ENCODE measurements at places on chromosomes 12 and 14.

- no peak for DNase-seq
Measured at GRCh38 chr12:42648061-42648460, 58.5 kb upstream of the PRICKLE1 start.

- DNase-seq: no peak
Measured at GRCh38 chr14:57058319-57058718, 210.4 kb downstream of the EXOC5 start.

DNA sequence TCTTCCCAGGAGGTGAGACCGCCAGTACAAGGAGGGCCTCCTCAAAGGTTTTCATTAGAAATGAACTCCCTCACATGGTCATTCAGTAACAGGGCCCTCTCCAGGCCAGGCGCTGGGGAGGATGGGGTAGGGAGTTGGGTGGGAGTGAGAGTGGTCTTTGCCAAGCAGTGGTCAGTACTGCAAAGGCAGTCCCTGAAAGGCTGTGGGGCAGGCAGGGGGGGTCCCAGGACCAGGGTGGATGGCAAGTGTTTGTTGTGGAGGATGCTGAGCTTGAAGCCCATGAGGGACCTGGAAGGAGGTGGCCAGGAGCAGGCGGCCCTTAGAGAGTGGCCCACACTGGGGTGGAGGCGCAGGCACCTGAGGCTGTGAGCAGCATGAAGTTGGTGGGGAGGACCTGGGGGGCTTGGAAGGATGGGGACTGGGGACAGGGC, 26.1 kb downstream of the CEP170B start:
- DNase-seq: no peak

DNA sequence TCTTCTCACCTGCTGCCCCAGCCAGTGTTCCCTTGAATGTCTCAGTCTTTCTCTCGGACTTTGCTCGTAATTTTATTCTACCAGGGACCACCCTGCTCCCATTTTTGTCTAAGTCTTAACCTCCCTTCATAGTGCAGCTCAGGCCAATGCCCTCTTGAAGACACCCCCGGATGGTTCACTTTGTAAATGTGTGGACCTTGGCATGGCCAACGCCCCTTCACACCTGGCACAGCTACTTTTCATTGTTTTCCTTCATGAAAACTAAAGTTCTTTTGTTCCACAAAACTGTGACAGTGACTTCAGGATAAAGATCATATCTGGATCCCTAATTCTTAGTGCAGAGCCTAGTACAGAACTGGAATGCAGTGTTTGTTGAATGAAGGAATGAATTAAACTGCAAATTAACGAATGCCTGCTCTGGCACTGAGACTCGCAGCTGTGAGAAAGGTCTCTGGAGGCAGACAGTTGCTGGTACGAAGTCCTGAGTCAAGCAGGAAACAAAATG, 3.5 kb upstream of the RNASE4 start:
- DNase-seq: no peak

DNA sequence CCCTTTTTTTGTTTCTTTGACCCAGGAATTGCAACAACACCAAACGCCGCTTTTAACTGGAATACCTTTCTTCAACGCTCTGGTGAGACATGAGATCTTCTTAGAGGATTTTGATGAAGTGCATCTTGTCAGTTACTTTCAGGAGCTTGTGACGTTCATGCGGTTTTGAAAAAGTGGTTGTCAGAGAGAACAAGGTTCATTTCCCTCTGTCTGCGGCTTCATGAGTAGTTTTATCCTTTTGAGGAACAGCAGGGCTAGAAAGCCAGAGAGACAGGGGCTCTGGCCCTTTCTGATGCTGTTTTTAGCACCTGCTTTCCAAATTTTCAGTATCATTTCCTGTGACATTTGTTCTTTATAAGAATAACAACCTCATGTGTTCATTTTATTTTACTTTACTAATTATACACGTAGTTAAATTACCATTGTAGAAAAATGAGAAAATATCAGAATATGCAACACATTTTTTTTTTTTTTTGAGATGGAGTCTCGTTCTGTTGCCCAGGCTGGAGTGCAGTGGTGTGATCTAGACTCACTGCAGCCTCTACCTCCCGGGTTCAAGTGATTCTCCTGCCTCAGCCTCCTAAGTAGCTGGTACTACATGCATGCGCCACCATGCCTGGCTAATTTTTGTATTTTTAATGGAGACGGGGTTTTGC, 61.8 kb downstream of the GLT1D1 start:
- no peak for DNase-seq

GRCh38 chr12:109308534-109309380, at the start of gene FOXN4:
FOXN4 (minus strand) TSS chr12:109309284; CDS start chr12:109308321, 963 bp downstream.
- DNase-seq: no peak

DNA sequence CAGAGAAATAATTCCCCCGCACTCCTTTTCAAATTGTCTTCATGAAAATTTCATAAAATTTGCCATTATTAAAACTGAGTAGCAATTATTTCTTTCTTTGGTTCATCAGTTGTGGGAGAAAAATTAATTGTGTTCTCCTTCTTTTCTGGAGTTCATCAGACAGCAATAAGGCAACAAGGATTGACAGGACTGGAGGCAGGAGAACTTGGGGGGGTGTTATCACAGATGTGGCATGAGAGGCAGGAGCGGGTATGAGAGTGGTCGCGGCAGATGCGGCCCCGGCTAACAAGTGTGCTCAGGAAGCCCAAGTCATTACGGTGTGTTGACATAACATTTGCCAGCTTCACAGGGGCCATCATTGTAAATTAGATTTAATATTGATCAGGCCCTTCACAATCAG, 306.6 kb upstream of the TMPO start:
- no peak for DNase-seq

DNA sequence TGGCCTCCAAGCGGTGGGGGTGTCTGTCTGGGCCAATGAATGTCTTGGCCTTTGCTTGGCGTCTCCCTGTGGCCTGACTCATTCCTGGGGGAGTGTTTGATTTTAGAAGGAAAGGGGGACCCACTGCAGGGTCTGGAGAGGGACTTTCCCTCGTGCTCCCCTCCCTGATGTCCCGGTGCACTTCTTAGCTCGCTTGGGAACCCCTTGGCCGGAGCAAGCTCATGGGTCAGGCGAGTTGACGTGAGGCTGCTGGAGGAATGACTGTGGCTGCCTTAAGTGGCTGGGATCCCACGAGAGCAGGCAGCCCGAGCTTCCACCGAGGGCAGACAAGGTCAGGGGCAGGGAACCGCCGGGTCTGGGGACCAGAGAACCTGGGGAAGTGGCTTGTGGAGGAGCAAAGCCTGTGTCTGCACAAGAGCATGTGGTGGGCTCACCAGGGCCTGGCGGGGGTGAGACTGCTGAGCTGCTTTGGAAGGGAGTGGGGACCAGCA, 218.4 kb upstream of the C14orf180 start:
- no peak for DNase-seq

- no peak for DNase-seq
Measured at GRCh38 chr12:30678221-30678620, 17.4 kb downstream of the IPO8 start.

- DNase-seq: peak; percentile 47
Measured at GRCh38 chr14:92785667-92786426, 8.3 kb upstream of the GOLGA5 start.

DNA sequence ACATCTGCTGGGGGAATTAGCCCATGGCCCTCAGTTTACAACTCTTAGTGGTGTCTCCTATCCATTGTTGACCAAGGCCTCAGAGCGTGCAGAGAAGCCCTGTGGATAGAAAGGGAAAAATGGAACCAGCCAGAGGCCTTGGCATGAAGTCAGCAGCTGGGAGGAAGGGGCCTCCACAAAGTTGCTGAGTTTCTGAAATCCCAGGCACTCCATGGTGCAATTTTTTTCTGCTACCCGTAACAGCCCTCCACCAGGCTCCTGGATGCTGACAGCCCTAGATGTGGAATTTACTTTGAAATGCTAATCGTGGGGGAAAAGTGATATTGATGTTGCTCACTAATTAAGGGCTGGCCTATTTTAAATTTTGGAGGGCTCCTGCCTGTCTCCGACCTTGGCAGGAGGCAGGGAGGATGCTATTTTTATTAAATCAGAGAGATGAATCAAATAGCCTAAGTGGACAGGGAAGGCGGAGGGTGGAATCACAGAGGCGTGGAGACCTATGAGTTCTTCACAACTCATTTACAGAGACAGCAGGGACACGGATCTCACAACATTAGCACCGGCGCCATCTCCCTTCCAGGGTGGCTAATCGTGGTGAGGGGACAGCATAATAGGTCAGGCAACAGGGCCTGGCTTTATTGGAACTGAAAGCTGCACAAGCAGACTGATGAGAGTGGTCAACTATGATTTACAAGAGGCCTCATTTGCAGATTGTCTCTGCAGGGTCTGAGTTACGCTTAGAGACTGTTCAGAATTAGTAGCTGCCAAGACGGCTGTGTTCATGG, 99.8 kb upstream of the WSCD2 start:
- DNase-seq: no peak

DNA sequence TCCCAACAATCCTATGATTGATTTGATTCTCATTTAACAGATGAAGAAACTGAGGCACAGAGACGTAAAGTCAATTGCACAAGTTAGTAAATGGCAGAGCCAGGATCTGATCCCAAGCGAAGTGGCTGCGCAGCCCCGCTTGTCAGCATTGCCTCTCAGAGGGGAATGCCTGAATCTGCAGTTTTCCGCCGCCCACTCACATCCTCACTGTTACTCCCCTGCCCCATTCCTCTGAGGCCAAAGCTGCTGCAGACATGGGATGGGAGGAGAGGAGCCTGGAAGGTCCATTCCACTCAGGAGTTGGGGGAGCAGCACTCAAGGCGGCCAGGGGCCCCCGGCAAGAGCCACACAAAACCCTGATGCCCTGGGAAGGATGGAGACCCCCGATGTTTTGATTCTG, 1.0 kb downstream of the NRIP2 start:
- DNase-seq: no peak

GRCh38 chr12:52415870-52416750, 10.0 kb upstream of the KRT82 start:
- peak; percentile 55 for DNase-seq

DNA sequence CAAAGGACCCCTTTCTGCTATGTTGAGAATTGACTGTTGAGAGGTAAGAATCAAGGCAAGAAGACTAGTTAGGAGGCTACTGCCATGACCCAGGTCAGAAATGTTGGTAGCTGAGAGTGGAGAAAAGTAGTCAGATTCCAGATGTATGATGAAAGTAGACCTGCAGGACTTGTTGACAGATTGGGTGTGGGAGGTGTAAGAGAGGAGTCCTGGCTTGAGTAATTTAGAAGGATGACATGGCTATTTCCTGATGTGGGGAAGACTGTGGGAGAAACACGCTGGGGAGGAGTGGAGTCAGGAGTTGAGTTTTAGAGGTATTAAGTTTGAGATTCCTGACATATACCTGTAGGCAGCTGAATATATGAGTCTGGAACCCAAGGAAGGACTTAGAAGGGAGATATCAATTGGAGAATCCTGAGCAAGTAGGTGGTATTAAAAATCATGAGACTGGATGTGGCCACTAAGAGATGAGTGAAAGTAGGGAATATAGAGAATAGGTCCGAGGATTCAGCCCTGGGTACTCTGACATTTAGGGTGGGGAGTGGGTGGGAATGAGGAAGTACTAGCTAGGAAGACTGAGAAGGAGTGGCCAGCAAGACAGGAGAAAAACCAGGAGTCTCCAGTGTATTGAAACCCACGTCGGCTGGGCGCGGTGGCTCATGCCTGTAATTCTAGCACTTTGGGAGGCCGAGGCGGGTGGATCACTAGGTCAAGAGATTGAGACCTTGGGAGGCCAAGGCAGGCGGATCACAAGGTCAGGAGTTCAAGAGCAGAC, 12.6 kb upstream of the DDX47 start:
- DNase-seq: peak; percentile 39

DNA sequence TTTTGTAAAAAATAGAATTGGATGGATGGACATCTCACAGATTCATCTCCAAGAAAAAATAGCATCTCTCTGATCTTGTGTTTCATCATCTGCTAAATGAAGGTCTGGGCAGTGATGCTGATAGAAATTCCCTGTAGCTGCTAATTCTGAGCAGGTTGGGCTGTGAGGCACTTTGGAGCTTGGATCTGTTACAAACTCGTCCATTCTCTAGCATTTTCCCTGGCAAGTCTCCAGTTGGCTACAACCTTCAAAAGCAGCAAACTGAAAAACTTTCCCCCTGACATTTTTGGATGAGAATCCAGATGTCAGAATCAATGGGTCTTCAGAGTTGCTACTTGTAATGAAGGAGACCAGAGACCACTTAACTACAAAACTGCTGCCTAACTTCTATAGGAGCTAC, 72.7 kb downstream of the TPH2 start:
- no peak for DNase-seq

DNA sequence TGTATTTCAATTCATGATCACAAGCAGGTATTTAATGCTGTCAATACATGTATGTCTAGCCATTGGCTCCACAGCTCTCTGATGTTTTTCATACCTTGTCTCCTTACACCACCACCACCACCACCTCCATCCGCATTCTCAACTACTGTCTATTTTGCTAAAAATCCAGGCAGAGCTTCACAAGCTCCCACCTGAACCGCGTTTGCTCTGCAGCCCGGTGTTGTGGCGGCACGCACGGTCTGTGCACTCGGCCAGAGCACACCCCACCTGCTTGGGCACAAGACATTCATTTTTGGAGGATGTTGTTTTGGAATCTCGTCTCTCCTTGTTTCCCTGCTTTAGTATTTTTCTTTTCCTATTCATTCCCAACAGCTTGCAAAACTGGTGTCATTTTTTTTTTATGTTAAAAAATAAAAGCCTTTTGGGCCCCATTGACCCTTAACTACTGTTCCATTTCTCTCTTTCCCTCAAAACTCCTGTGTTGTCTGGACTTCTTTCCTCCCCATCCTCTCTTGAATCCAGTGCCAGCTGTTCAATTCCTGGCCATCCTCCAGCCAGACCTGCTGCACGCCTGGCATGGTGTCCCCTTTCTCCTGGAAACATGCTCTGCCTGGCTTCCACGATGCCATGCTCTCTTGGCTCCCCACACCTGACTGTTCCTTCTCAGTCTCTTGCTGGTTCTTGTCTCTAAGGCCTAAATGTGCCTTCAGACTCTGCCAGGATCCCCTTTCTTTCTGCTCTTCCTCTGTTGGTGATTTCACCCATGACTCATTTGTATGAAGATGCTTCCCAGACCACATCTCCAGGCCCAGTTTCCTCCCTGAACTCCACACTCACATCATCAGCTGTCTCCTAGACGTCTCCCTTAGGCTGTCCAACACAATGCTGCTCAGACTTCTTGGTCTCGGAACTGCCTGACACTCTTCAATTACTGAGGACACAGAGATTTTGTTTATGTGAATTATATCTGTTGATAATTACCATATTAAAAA, 37.9 kb downstream of the PIWIL1 start:
- no peak for DNase-seq

DNA sequence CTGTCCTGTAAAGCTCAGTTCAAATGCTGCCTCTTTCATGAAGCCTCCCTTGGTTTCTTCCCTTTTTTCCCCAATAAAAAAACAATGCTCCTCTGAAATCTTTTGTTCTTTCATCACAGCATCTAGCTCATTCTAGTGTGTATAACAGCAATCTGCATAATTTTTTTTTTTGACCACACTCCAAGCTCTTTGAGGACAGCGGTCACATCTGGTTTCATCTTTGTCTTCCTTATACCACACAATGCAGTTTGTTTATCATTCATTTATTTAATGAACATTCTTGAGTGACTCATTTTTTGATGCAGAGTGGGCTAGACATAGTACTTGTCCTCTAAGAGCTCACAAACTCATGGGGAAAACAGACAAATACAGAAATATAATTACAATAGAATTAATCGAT, 7.3 kb downstream of the GNG2 start:
- DNase-seq: no peak

GRCh38 chr12:92337128-92337527, 191.5 kb upstream of the BTG1 start:
- no peak for DNase-seq

GRCh38 chr12:12736759-12737676, 19.9 kb downstream of the CDKN1B start:
- no peak for DNase-seq

Data from AG09309 (cell line).